ENCODE measurements at places on chromosomes 7 and 10.

DNA sequence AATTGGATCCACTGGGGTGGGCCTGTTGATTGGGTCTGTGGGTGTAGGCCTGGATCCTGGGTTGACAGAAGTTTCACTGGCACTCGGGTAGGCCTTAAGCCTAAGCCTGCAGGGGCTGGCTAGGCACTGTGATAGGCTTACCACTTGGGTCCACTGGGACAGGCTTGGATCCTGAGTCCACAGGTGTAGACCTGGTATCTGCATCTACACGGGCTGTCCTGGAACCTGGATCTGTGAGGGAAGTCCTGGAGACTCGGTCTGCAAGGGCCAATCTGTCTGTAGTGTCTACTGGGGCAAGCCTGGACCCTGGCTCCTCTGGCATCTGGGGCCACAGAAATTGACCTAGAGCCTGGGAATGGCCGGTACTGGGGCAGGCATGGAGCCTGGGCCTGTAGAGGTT is 219.0 kb upstream of the NRG3 start:
- DNase-seq, result no peak

GRCh38 chr7:105241198-105241597 is 147.5 kb downstream of the SRPK2 start:
- DNase-seq, result no peak

- peak; percentile 81 for DNase-seq
Observed at GRCh38 chr7:44072364-44073231, 7.2 kb upstream of the PGAM2 start.

GRCh38 chr10:93068411-93069244 is 5.1 kb upstream of the CYP26A1 start:
- peak; percentile 80 for DNase-seq

GRCh38 chr10:30573721-30574431 is 55.7 kb downstream of the LYZL2 start:
- DNase-seq, result no peak

DNA sequence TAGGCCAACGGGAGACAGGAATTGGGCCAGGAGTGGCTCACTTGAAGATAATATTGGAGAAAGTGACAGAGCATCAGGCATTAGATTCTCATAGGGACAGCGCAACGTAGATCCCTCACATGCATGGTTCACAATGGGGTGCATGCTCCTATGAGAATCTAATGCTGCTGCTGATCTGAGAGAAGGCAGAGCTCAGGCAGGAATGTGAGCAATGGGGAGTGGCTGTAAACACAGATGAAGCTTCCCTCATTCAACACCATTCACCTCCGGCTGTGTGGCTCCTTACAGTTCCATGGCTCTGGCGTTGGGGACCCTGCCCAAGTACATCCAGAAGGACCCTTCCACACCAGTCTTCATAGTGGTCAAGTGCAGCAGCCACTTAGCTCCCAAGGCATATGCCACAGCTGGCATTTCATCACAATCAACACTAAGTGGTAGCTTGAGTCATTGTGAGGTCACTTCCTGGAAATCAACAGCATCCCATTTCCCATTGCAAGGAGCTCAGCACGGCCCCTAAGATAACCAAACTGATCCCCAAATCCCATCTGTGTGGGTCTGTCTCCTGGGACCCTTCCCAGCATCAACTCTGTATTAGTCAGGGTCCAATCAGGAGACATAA is 174.5 kb downstream of the TPST1 start:
- no peak for DNase-seq

DNA sequence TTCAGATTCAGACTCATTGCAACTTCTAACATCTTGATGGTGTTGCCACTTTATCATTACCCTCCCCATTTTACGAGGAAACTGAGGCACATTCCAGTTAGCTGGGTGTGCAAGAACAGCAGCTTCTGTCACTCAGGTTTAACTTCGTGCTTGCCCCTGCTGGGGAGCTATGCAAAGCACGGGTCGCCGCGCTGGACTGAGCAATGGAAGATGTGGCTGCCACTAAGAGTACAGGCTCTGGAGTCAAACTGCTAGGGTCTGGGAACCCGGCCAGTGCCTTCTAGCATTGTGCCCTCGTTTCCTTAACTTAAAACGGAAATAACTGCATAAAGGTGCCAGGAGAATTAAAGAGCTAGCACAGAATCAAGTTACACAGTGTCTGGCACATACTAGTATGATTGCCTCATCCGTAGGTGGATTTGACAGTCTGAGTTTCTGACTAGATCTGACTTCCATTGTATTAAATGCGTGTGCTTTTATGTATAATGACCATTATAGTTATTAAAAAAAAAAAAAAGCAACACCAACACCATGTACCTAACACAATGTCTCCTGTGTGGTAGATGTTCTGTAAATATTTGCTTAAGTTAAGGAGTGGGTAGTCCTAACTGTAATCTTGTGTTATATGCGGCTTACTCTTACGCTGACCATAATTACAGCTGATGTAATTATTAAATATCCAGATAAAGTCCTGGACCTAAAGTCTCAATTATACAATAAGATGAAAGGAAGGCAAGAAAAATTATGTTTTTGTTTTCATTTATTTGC is 842 bp downstream of the ZNF22 start:
- DNase-seq, result peak; percentile 54

DNA sequence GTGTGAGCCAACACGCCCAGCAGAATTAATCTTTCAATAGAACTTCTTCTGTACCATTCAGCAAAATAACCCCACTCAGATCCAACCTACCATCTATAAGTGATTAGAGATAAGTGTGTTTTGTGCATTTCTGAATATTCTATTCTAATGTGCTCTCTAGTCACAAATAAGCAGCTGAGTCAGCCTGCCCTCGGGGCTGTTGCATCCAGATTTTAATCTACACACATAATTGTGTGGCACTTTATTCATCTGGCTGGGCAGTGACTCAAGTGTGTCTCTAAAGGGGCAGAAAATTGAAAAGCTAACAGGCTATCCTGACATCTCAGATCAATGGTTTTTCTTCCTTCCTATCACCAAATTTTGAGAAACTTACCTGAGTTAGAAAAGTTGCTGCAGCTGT is 60.3 kb downstream of the PRR15 start:
- DNase-seq, result no peak

DNA sequence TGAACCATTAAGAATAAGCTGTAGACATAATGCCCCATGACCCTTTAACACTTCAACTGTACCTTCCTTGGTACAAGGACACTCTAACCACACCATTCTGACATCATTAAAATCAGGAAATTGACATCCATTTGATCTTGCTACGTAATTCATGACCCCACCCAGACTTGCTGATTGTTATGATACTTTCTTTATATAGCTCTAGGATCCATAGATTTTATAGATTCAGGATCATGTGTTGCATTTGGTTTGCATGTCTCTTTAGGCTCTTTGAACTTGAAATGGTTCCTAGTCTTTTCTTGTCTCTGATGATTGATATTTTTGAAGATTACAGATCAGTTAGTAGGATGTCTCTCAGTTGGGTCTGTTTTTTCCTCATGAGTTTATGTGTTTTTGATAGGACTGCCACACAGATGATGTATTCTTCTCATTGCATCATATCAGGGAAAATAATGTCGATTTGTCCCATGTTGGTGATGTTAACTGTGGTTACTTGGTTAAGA is 13.5 kb downstream of the CCM2 start:
- DNase-seq, result no peak

GRCh38 chr10:113644185-113645120 is 19.4 kb downstream of the NRAP start:
- no peak for DNase-seq

- DNase-seq, result no peak
Observed at GRCh38 chr10:103282961-103283360, 6.0 kb downstream of the INA start.

DNA sequence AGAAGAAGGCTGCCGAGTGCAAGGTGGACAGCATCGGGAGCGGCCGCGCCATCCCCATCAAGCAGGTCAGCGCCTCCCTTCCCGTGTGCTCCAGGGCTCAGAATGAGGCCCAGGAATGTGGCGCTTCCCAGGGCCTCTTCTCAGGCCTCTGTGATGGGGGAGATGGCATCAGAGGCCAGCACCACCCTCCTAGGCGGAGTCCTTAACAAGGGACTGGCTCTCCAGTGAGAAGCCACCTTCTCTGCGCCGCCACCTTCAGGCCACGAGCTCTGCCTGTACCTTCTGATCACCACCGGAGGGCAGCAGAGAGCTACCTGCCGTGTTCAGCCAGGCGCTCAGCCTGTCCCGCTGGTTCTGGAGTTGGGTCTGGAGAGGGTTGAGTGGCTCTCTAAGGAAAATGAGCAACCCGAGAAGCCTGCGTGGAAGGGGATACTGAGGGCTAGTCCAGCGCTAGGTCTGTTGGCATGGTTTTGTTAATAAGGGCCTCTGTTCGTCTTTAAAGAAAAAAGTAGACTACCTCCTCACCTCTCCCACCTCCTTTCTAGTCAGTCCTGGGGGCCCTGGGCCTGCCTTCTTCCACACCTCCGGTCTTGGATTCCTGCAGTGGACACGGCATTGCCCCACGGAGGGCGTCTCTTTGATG is 37.7 kb downstream of the AGAP3 start:
- peak; percentile 99 for DNase-seq

GRCh38 chr10:21860718-21861117 is 142.8 kb downstream of the DNAJC1 start:
- no peak for DNase-seq

DNA sequence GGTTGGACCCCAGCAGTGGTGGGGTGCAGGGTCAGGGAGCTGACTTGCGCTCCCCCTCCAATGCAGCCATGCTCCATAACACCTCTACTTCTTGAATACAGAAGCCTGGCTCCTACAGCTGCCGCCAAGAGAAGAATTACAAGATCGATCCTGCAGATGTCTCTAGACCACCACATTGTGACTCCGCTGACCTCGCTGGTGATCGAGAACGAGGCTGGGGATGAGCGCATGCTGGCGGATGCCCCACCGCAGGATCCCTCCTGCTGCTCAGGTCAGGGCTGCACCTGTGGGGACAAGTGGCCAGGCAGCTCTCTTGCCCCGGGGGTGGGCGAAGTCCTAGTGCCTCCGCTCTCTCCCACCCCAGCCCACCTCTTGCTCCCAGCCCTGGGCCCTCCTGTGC is 31.7 kb downstream of the ITIH2 start:
- DNase-seq, result no peak

DNA sequence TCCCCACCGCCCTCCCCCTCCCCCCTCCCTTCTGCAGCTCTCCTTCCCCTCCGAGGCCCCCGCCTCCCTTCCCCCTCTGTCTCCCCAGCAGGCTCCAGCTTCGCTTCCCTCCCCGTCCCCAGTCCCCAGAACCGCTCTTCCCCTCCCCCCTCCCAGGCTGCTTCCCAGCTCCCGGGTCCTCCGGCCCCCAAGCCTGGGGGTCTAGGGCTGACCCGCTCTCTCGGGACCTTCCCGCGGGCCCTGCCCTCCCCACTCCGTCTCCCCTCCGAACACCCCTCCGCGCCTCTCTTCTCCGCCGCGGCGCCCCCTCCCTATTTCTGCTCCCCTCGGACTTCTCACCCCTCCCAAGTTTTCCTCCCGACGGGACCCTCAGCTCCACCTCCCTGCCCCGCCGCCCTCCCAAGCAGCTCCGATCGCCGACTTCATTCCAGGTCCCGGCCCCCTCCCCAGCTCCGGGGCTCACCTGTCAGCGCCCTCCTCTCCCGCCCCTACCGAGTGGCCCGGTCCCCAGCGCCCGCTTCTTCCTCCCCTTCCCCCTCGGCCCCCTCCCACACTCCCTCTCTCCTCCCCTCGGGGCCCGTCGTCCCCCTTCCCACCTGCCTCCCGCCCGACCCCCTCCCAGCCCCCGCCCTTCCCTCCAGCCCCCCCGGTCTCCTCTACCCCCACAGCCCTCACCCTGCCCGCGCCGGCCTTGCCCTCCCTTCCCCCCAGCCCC is 990 bp downstream of the ZNF467 start:
- peak; percentile 59 for DNase-seq

DNA sequence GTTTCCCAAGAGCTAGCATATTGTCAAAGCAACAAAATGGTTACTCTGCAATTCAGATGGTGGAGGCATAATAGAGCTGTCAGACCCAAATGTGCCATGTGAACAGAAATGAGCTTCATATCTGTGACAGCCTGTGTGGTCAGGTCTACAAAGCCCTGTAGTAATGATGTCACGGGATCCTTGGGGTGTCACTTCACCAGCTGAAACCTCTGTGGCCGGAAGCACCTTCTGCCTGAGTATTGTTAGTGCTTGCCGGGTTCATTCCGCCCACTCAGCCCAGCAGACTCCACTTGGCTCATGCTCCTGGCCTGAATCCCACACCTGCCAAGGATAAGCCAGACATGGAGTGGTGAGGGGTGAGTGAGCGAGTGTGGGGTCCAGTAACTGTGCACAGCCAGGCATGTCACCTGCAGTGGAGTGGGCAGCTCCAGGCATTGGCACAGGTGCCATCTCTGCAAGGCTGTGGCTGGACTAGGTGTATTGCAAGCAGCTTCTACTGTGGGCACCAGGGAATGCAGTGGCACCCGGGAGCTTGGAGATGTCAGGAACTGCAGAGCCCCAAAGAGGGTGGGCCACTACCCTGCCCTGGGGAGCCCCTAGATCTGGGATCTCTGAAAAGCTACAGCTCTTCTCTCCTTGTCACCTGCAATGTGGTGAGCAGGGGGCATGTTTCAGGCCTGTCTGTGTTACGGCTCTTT is 341.9 kb upstream of the CHRM2 start:
- DNase-seq, result no peak

GRCh38 chr10:79001082-79001885 is 67.5 kb upstream of the ZMIZ1 start:
- DNase-seq, result no peak

GRCh38 chr10:53667063-53667462 is 894.5 kb upstream of the MBL2 start:
- DNase-seq, result no peak

GRCh38 chr7:2521952-2522591 is 2.5 kb downstream of the LFNG start:
- DNase-seq, result no peak

GRCh38 chr10:79274279-79275104 is 72.8 kb upstream of the PPIF start:
- peak; percentile 39 for DNase-seq

DNA sequence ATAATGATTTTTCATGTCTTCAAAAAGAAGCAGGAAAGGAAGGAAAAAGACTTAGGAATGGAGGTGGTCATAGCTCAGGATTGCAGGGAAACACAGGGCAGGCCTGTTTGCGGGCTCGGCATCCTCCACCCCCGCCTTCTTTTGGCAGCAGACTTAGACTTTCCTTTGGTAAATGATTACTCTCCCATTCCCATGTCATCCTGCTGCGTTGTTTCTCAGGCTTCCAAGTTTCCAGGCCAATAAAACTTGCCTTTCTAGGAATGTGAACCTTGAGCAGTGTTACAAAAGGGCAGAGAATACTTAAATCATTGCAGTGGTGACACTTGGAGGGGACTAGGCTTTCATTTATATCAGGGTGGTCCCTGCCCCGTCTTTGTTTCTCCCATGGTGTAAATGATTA is 34.0 kb upstream of the DGKB start:
- no peak for DNase-seq

DNA sequence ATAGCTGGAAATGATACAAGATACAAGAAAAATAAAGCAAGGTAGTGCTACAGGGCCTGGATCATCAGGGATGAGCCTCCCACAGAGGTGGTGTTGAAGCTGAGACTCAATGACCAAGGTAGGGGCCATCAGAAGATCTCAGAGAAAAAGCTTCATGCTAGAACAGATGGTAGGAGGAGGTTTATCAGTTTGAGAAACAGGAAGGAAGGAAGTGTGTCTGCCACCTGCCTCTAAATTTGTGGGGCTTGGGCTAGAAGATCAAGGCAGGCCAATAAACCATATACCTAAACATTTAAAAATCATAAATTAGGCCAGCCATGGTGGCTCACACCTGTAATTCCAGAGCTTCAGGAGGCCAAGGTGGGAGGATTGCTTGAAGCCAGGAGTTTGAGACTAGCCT is 410.8 kb upstream of the PRKCQ start:
- DNase-seq, result no peak

- no peak for DNase-seq
Observed at GRCh38 chr7:142602183-142602582, 147.1 kb upstream of the PRSS1 start.

Data from HuH-7.5 (cell line).